ENCODE measurements at places on chromosomes 11 and 22. TPM values are rescaled to one million over a fixed set of nuclear protein-coding genes. Genes with fewer than 3 reads are reported as not detected.

DNA sequence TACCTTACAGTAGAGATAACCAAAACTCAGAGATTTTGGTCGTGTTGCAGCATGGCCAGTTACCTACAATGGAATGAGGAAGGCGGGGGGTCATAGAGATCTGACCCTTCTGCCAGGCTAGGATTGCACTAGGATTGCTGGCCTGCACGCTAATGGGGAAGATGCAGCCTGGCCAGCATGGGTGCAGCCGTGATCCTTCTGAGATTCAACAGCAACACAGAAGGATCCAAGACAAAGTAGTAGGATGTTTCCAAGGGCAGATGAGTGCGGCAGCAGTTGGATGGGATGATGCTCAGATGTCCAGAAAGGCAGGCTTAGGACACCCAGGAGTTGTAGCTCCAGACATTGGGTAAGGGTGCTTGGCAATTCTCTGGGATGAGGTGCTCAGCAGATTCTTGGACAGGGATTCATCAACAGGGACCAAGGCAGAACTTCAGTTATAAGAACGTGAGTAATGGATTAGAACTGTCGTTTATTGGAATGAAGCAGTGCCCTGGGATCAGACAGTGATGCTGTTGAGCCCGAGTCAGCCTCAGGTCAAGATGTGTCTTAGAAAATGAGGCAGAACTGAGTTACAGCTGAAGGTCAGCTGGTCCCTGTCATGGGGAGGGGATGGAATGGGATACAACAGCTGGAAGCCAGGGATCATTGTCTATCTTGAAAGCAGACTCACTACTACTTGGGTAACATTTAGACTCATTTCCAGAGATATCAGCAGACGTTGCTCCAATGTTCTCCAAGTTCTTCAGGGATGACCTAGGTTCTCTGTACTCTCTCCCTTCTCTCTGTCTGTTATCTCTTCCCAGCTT lies 71.0 kb downstream of the PARVA start:
- DNase-seq: no peak

GRCh38 chr11:93520726-93521509 lies 22.3 kb downstream of the SMCO4 start:
- DNase-seq: no peak

GRCh38 chr22:46758867-46759290 lies 3.6 kb upstream of the TBC1D22A start:
- DNase-seq: peak; percentile 69

The ANO3 gene
- 0.05 TPM for polyA plus RNA-seq

All from lung (tissue), 17 donors.